ENCODE measurements at places on chromosomes 16 and 17.
A peak's percentile ranks its signal among the peaks of the same experiment; 100 is the strongest.

DNA sequence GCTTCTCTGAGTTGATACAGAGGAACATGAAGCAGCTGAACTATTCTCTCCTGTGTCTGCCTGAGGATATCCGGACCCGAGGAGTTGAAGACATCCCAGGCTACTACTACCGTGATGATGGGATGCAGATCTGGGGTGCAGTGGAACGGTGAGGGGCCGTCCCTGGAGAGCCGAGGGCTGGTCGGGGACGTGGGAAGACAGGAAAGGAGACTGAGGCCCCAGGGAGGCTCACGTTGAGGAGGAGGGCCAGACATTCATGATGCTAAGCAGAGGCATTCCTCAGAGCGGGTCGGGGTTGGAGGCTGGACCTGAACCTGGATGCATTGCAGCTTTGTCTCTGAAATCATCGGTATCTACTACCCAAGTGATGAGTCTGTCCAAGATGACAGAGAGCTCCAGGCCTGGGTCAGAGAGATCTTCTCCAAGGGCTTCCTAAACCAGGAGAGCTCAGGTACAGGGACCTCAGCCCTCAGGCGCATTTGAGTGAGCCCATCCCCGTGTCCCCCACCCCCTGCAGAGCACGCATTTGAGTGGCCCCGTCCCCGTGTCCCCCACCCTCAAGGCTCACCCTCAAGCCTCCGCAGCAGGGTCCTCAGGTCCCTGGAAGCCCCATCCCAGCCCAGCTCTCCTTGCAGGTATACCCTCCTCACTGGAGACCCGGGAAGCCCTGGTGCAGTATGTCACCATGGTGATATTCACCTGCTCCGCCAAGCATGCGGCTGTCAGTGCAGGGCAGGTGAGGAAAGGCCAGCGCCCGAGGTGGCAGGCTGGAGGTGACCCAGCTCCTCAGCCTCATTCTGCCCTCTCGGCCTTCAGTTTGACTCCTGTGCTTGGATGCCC is 8.3 kb downstream of the ALOX15B start:
- no peak for DNase-seq

GRCh38 chr17:8739097-8739496 is 5.5 kb downstream of the CCDC42 start:
- no peak for DNase-seq

DNA sequence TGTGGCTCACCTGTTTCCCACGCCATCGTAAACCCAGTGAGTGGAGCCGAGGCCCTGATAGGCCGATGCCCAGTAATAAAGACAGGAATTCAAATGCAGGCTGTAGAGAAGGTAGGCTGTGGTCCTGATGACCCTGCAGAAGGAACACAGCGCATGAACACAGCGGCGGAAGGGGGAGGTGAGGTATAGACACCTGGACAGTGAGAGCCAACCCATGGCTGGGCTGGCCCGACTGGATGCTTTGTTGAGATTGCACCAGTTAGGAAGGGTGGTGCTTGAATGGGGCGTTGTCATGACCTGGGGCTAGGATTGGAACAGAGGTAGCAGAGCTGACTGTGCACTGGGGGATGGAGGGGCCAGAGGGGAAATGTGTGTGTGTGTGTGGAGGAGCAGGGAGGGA is 59.2 kb downstream of the CNGB1 start:
- no peak for DNase-seq

DNA sequence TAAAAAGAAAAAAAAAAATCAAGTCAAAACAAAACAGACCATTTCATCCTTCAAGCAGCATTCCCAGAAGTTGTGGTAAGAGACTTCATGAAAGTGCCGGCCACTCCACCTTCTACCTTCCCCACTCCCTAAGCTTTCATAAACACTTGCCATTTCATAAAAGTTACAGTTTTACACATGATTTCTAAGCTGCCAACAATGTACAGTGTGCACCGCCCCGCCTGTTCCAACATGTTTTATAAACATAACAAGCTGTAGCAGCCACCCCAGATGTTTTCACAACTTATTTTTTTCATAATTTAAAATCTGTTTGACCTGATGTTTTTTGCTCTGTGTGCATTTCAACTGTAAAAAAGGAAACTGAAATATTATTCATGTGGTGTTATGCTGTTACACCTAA is 608.1 kb downstream of the TOX3 start:
- no peak for DNase-seq

DNA sequence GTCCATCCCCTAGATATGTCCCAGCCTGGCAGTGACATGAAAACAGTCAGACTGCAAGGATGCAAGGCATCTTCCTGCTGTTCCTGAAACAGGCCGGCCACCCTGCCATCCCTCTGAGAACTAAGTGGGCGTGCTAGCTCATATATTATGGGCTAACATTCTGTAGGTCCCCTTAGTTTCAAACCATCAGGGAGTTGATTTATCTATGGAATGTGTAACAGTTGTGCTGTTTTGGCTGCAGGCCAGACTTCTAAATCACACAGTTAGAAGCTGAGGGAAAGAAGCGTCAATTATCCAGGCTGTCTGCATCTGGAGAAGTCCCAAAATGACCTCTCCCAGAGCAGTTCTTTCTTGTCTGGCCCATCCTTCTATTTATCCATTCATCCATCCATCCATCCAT is 102.7 kb upstream of the DNAH9 start:
- no peak for DNase-seq

GRCh38 chr16:53111078-53111791 is 56.4 kb downstream of the CHD9 start:
- no peak for DNase-seq

DNA sequence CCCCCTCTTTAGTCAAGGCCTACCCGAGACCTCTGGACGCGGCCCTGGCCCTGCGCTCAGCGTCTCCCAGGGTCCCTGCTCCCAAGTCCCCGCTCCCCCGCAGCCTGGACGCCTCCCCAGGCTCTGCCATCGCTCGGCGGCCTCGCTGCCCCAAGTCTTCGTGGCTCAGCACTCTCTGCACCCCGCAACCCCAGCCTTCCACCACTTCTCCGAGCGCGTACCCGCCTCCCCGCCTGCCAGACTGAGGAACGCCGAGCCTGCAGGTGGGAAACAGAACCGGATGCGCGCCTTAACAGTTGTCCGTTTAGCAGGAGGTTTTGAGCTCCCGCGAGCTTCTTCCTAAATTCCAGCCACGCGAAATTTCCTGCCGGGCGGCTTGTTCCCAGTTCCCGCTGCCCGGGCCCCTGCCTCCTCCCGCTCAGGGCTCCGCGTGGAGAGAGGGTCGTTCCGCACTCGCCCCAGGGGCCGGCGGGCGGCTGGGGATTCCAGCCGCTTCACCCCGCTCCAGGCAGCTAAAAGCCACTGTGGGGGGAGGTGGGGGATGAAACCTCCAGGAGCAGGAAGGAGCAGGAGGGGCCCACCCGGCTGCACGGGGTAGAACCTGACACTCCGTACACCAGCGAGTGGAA is 87.7 kb downstream of the KCNJ12 start:
- DNase-seq = no peak

- no peak for DNase-seq
Observed at GRCh38 chr17:57935833-57936807, 19.1 kb downstream of the CUEDC1 start.

- DNase-seq = no peak
Observed at GRCh38 chr16:55046513-55046912, 115.8 kb downstream of the IRX5 start.

DNA sequence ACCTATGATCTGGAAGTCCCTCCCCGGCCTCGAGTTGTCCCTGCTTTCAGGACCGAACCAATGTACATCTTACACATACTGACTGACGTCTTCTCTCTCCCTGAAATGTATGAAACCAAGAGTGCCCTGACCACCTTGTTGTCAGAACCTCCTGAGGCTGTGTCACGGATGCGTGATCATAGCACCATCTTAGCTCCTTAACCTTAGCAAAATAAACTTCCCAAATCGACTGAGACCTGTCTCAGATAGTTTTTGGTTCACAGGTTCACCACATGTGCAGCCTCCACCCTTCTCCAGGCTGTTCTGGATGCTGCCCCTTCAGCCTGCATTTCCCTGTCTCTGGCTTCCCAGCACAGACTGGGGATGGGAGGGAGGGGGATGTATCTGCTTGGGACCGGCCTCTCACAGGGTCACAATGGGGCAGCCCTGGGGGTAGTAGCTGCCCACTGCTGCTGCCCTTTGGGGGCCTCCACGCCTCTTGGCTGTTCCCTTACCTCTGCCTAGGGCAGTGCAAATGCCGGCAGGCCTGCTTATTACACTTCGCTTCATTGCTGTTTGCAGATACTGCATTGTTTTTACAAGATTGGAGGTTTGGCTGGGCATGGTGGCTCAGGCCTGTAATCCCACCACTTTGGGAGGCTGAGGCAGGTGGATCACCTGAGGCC is 69.8 kb downstream of the NT5M start:
- no peak for DNase-seq

DNA sequence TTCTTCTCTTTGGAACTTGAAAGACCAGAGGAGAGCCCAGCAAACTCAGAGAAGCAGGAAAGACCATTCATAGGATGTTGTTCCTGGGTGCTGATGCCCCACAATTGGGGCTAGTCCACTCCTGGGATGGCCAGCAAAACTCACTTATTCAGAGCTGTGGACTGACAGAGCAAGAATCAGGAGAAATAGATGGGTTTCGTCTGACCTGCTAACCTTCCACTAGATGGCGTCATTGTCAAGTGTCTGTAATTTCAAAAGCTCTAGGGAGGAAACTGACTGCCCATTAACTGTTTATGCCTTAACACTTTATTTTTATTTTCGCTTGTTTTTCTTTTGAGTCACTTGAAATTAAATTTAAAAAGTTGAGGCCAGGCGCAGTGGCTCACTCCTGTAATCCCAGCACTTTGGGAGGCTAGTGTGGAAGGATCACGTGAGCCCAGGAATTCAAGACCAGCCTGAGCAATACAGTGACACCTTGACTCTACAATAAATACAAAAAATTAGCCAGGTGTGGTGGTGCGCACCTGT is 28.7 kb upstream of the MILR1 start:
- peak; percentile 36 for DNase-seq

- no peak for DNase-seq
Observed at GRCh38 chr17:15384142-15384787, 42.9 kb upstream of the TEKT3 start.

GRCh38 chr17:68704871-68705713 is 103.9 kb upstream of the FAM20A start:
- peak; percentile 16 for DNase-seq

GRCh38 chr16:73882033-73882432 is 414.6 kb upstream of the PSMD7 start:
- DNase-seq = no peak

DNA sequence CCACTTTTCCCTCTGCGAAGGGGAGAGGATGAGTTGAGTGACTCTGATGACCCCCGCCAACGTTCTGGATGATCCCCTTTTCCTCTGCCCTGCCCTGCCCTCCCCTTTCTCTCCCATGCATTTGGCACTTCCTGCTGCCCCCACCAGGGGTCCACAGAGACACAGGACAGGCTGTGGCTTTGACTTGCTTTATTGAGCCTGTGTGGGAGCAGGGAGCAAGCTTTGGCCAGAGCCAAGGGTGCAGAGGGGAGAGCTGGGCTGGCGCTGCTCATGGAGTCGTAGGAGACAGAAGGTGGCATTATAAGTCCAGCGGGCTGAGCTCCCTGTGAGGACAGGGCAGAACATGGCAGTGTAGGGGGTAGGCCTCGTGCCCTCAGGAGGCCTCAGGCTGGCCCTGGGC is 1.6 kb downstream of the PPY start:
- DNase-seq = no peak

DNA sequence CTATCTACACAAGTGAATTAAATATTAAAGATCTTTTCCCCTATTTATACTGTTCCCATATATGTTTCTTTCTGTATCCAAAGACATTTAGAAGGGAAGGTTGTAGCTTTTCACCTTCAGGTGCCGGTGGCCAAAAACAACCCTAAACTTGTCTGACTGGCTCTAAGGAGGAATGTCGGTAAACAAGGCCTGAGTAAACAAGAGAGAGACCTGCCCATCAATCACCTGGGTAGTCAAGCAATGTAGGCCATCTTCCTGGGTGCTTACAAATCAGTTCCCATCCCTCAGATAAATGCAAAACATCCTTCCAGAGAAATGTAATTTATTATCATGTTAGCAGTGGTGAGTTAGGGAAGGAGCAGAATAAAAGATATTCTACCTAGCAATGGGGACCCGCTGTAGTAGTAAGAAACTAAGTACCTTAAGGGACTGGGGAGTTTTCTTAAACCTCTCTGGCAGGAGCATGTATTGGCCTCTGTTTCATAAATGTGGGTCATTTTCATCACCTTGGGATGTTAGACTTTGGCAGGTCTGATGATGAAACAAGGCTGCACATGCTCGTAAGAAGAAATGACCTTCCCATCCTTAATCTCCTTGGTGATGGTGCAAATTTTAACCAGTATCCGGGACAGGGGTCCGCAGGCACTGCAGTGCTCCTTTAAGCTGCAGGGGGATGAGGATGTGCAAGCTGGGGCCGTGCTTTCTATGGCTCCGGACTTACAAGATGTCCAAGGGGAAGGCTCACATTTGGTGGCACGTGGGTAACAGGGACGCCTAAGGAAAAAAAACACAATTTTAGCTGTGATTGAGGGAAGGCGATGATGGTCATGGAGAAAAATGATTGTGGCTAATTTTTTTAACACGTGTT is 8.4 kb downstream of the KRT39 start:
- DNase-seq = no peak

DNA sequence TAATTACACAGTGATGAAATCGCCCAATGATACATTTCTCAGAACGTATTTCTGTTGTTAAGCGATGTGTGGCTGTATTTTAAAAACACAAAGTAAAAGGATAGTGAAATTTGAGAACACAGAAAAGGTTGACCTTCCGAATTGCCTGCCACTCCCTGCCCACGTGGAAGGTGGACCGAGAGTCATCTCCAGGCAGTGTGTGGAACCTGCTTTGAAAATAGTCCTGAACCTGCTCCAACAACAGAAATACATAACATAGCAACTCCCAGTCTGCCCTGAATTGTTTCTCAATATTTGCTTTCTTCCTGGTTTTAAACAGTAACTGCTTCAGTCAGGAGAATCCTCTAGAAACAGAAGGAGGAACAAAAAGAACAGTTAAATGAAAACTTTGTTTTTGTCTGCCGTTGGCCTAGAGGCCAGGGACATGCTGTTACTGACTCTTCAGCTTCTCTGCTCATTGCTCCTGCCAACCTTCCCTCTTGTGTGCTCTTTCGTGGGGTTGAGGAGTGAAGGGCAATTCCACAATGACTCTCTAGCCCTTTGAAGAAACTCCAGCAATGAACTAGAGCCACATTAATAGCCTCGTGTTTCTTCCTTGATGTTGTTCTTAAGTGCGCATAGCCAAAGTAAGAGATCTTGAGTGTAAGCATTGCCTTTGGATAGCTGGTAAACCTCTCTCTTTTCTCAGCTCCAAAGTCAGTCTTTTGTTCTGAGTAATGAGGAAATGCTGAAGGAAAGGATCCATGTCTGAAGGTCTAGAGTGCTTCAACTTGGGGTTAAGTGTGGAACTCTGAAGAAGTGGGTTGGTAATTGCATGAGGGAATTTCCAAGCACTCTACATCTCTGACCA is 452.5 kb upstream of the CCL2 start:
- DNase-seq = no peak

DNA sequence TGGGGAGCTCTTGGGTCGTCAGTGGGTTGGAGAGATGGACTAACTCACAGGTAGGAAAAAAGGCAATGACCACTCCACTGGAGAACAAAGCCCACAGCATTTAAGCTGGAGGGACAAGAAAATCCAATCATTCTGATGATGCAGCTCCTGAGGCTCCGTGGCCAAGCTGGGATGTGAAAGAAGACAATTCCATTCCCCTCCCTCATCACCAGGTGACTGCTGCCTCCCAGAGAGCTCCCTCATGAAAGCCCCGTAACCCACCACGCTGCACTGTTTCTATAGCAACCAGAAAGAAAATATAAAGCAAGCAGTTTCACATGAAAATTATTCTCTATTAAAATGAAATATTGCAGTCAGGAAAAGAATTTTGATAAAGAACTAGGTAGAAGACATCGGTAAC is 15.2 kb downstream of the ANKRD11 start:
- no peak for DNase-seq

GRCh38 chr16:55942821-55943220 is 67.6 kb upstream of the CES5A start:
- no peak for DNase-seq

GRCh38 chr16:730666-731509 is 4.0 kb downstream of the HAGHL start:
- no peak for DNase-seq

All from NCI-H226 (cell line).